ENCODE measurements at places on chromosomes 13 and 19.

GRCh38 chr13:32443111-32443510, 15.2 kb upstream of the N4BP2L1 start:
- DNase-seq: peak; percentile 45

DNA sequence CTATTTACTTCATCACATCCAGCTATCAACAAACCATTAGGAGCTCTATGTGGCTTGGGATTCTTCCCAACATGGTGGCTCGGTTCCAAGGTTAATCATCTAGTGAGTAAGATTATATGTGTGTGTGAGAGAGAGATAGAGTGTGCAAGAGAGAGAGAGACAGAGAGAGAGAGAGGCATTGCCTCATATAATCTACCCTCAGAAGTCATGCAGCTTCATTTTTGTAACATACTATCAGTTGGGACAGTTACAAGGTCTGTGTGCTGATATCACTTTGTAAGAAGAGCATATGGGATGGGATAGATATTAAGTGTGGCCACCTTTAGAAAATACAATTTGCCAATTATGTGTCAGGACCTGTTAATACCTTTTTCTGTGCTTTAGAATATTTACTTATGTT, 104.1 kb downstream of the NDFIP2 start:
- DNase-seq: no peak

GRCh38 chr13:58474581-58474980, 843.0 kb downstream of the PCDH17 start:
- no peak for DNase-seq

DNA sequence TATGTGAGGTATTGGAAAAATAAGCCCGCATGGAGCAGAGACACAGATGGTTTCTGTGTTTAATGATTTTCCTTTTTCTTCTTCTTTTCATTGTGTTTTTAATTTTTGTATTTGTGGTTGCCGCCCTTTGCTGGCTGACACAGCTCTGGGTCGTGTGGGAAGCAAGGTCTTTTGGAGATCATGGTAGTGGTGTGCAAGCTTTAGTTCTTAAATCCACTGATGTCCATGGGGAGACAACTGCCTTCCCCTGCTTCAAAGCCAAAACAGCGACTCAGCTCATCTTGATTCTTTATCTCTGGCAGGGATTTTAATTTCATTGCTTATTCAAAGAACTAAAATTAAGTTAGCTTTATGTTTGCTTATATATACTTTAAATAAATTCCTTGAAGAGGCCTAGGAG, 711.3 kb upstream of the SGCG start:
- DNase-seq: no peak
